ENCODE measurements at places on chromosomes 5 and 9.
A peak's percentile ranks its signal among the peaks of the same experiment; 100 is the strongest.

DNA sequence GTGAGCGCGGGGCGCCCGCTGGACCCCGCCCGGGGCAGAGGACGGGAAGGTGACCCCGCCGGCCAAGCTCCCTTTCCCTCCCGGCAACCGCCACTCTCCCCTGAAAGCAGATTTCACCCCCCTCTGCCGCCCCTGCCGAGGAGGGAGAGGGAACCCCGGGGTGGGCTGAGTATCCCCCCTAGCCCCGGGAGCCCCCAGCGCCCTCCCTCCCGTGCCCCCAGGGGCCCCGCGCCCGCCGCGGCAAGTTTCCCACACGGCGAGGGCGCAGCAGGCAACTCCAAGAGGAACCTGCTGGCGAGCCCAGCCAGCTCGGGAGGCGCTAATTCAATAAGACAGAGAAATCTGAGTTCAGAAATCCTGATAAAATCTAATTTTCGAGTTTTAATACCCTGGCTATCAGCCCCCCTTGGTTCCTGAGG is 1.6 kb downstream of the NTNG2 start:
- peak; percentile 55 for DNase-seq

GRCh38 chr5:171207256-171207847 is 101.7 kb upstream of the TLX3 start:
- DNase-seq, result peak; percentile 57

DNA sequence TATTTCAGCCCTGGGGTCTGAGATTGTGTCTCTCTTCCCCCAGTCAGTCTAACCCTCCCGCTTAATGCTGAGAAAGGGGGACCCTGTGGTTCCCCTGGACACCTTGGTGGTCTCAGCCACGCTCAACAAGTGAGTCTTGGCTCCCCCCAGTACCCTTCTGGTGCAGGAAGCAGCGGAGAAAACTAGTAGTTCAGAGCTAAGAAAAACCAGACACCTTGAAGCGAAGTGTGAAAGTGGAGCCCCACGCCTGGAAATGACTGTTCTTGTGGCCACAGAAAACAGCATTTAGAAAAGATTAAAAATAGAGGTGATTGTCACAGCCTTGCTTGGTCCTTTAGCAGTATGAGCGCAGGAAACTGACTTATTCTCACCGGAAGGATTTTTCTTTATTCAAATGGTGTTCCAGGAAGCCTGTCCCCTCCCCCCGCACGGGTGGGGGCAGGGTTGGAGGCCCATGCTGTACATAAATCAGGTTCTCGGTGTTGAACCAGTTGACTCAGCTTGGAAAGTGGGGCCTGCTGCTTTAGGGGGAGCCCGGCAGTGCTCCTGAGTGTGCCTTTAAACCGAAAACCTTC is 8.1 kb downstream of the ARPC5L start:
- DNase-seq, result no peak

GRCh38 chr9:101478444-101478843 is 42.9 kb upstream of the ALDOB start:
- DNase-seq, result peak; percentile 97

All from NCI-H524 (cell line).